MCF 10A (cell line): ENCODE measurements at places on chromosomes 1 and 21. TPM values are rescaled to one million over a fixed set of nuclear protein-coding genes. Genes with fewer than 3 reads are reported as not detected.

GRCh38 chr1:205003358-205004131, 39.5 kb upstream of the CNTN2 start:
- no peak overlapping the region for H3K4me3 ChIP-seq
- peaks cover 66% of the 10 kb centered on the region for H3K27me3 ChIP-seq
- DNase-seq: no peak
- H3K36me3 ChIP-seq: no peaks in the 10 kb centered on the region
- H3K27ac ChIP-seq: no peak overlapping the region

- H3K36me3 ChIP-seq: peaks cover 7% of the 10 kb centered on the region
- no peak for DNase-seq
- H3K4me1 ChIP-seq: peaks cover 13% of the 10 kb centered on the region
- no peak overlapping the region for H3K4me3 ChIP-seq
Measured at GRCh38 chr1:210252621-210253051, 20.0 kb downstream of the SERTAD4 start.

DNA sequence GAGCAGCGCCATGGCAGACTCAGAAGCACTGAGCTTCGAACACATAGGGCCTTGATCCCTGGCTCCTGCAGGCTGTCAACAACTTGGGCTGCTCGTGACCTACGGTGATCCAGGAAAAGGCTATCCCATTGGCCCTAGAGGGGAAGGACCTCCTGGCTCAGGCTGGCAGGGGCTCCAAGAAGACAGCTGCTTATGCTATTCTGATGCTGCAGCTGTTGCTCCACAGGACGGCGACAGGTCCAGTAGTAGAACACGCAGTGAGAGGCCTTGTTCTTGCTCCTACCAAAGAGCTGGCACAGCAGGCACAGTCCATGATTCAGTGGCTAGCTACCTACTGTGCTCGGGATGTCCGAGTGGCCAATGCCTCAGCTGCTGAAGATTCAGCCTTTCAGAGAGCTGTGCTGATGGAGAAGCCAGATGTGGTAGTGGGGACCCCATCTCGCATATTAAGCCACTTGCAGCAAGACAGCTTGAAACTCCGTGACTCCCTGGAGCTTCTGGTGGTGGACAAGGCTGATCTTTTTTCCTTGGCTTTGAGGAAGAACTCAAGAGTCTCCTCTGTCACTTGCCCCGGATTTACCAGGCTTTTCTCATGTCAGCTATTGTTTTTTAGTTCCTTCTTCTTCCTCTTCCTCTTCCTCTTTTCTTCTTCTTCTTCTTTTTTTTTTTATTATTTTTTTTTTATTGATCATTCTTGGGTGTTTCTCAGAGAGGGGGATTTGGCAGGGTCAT, 18.9 kb downstream of the ITLN2 start:
- H3K36me3 ChIP-seq: peaks cover 7% of the 10 kb centered on the region
- no peak overlapping the region for H3K4me3 ChIP-seq
- no peaks in the 10 kb centered on the region for H3K4me1 ChIP-seq
- no peak overlapping the region for H3K27ac ChIP-seq
- peaks cover 41% of the 10 kb centered on the region for H3K27me3 ChIP-seq

GRCh38 chr1:61231795-61232194, 149.4 kb downstream of the NFIA start:
- H3K27ac ChIP-seq: no peak overlapping the region
- H3K27me3 ChIP-seq: no peaks in the 10 kb centered on the region
- no peak overlapping the region for H3K4me3 ChIP-seq
- H3K36me3 ChIP-seq: no peaks in the 10 kb centered on the region

HMCN1 gene
- total RNA-seq: 0.07 and 0.12 TPM in 2 replicates

DNA sequence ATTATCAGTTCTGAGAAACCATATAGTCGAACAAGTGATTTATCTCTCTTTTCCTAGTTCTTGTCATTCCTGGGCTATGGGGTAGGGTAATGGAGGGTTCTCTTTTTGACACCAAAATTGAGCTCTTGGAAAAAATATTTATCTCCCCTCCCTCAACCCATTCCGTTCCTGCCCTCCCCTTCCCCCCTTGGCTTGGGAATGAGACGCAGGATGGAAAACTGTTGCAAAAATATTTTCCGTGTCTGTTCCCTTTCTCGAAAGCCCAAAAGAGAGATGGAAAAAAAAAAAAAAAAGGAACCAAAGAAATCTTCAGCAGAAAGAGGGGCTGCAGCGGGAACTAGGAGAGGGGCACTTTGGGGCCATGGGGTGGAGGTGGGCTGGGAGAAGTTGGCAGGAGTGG, 766 bp downstream of the ATP2B4 start:
- no peaks in the 10 kb centered on the region for H3K27me3 ChIP-seq
- no peaks in the 10 kb centered on the region for H3K36me3 ChIP-seq
- DNase-seq: no peak
- H3K27ac ChIP-seq: peak overlapping the region; percentile 91
- peak overlapping the region; percentile 75 for H3K4me3 ChIP-seq

CELA3B gene
- total RNA-seq: not detected in 2 replicates

DNA sequence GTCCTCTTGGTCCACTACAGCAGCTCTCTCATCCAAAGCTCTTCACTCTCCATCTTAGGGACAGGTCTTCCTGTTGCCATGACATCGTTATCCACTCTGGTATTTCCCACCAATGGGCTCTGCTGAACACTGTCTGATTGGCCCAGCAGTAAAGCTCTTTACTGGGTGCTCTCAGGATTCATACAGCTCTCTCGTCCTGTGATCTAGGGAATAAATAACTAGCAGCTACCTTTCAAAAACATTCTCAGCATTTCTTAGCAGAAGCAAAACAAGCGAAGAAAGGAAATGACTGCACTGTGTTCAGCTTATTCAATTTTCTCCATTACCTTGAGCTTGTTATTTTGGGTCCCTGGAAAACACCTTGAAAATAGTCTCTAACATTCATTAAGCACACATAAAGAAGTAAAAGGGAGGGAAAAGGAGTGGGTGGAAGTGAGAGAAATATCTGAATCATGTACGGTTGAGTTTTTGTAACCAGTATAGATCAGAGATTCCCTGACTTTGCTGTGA, 163.4 kb upstream of the SGIP1 start:
- DNase-seq: no peak
- peaks cover 83% of the 10 kb centered on the region for H3K36me3 ChIP-seq
- peaks cover 8% of the 10 kb centered on the region for H3K4me1 ChIP-seq
- no peaks in the 10 kb centered on the region for H3K27me3 ChIP-seq
- H3K4me3 ChIP-seq: no peak overlapping the region
- no peak overlapping the region for H3K27ac ChIP-seq

GRCh38 chr1:199522338-199522737, 505.2 kb upstream of the NR5A2 start:
- H3K27me3 ChIP-seq: no peaks in the 10 kb centered on the region
- no peaks in the 10 kb centered on the region for H3K36me3 ChIP-seq
- H3K27ac ChIP-seq: no peak overlapping the region
- no peak overlapping the region for H3K4me3 ChIP-seq
- H3K4me1 ChIP-seq: no peaks in the 10 kb centered on the region

EXTL1 gene
- total RNA-seq: not detected in 2 replicates

RYR2 gene
- total RNA-seq: 4.0 and 5.3 TPM in 2 replicates

DNA sequence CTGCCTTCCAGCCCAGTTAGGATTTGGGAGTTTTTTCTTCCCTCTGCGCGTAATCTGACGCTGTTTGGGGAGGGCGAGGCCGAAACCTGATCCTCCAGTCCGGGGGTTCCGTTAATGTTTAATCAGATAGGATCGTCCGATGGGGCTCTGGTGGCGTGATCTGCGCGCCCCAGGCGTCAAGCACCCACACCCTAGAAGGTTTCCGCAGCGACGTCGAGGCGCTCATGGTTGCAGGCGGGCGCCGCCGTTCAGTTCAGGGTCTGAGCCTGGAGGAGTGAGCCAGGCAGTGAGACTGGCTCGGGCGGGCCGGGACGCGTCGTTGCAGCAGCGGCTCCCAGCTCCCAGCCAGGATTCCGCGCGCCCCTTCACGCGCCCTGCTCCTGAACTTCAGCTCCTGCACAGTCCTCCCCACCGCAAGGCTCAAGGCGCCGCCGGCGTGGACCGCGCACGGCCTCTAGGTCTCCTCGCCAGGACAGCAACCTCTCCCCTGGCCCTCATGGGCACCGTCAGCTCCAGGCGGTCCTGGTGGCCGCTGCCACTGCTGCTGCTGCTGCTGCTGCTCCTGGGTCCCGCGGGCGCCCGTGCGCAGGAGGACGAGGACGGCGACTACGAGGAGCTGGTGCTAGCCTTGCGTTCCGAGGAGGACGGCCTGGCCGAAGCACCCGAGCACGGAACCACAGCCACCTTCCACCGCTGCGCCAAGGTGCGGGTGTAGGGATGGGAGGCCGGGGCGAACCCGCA, at the start of gene PCSK9:
Gene PCSK9 (plus strand): TSS at position 207 of the 741 bp plus-strand sequence. CDS start 290 bp downstream, at position 497.
- no peak for DNase-seq
- no peaks in the 10 kb centered on the region for H3K4me1 ChIP-seq
- no peaks in the 10 kb centered on the region for H3K36me3 ChIP-seq
- H3K27ac ChIP-seq: no peak within 1 kb of the TSS
- H3K4me3 ChIP-seq: no peak within 1 kb of the TSS
- peaks cover 65% of the 10 kb centered on the region for H3K27me3 ChIP-seq

- no peaks in the 10 kb centered on the region for H3K36me3 ChIP-seq
- no peak for DNase-seq
- H3K27ac ChIP-seq: no peak overlapping the region
- no peak overlapping the region for H3K4me3 ChIP-seq
Measured at GRCh38 chr1:170377896-170378634, 153.9 kb upstream of the GORAB start.

- H3K27ac ChIP-seq: peak overlapping the region; percentile 42
- H3K27me3 ChIP-seq: no peaks in the 10 kb centered on the region
- DNase-seq: peak; percentile 43
- no peaks in the 10 kb centered on the region for H3K36me3 ChIP-seq
Measured at GRCh38 chr1:67126111-67126746, 8.5 kb downstream of the C1orf141 start.

DNA sequence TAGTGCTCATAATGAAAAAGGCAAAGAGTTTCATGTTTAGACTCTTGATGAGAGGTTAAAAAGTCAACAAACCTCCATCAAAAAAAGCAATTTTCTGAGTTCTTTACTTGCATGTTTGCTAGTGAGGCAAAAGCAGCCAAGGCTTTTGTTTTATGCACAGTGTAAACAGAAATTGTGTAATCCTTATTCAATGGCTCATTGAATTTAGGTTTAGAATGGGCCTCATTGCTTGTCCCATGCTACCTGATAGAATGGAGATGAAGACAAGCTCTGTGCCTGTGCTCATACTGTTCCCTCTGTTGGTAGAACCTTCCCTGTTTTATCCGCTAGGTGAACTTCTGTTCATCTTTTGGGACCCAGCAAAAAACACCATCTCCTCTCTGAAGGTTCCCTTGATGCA, 10.0 kb upstream of the LRRC8D start:
- no peaks in the 10 kb centered on the region for H3K36me3 ChIP-seq
- H3K4me1 ChIP-seq: no peaks in the 10 kb centered on the region
- H3K4me3 ChIP-seq: no peak overlapping the region
- no peak for DNase-seq
- H3K27me3 ChIP-seq: peaks cover 20% of the 10 kb centered on the region

DNA sequence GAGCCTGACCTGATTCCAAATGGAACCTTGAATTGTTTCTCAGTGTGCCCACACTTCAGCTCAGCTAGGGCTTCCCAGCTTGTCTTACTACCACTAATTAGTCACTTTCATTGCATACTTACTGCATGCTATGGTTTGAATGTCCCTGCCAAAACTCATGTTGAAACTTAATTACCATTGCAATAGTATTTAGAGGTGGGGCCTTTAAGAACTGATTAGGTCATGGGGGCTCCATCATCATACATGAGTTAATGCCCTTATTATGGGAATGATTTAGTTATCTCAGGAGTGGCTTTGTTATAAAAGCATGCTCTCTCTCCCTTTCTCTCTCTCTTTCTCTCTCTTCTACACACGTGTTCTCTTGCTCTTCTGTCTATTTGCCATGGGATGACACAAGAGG, 68.3 kb downstream of the NENF start:
- peak; percentile 51 for DNase-seq
- no peak overlapping the region for H3K27ac ChIP-seq
- H3K36me3 ChIP-seq: no peaks in the 10 kb centered on the region
- peaks cover 15% of the 10 kb centered on the region for H3K4me1 ChIP-seq
